ENCODE measurements at places on chromosomes 2 and 18.

DNA sequence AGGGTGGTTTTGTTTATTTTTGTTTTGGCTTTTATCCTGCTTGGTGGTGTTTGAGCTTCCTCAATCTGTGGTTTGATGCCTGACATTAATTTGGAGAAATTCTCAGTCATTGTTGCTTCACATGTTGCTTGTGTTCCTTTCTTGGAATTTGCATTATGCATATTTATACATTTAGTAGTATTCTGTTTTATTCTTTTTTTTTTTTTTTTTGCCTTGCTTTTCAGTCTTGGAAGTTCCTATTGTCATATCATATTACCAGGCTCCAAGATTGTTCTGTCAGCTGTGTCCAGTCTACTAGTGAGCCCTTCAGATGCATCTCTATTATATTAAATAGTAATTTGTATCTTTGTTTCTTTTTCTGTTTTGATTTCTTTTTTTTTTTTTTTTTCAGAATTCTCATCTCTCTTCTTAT lies 77.0 kb downstream of the EPC2 start:
- no peak for DNase-seq

GRCh38 chr2:174180165-174180724 lies 68.1 kb downstream of the OLA1 start:
- DNase-seq, result no peak

GRCh38 chr2:65371074-65371434 lies 61.3 kb downstream of the SPRED2 start:
- no peak for DNase-seq

GRCh38 chr2:191435141-191435540 lies 189.9 kb downstream of the MYO1B start:
- DNase-seq, result no peak

- DNase-seq, result peak; percentile 3
These were observed 195.5 kb downstream of the L3MBTL4 start for GRCh38 chr18:6219116-6219717.

- DNase-seq, result no peak
These were observed 12.5 kb upstream of the WDSUB1 start for GRCh38 chr2:159298967-159299366.

Data from kidney glomerular epithelial cell (primary cell).